ENCODE measurements at places on chromosomes 3 and 15.

GRCh38 chr3:94171954-94172353 is 109.1 kb downstream of the NSUN3 start:
- no peak for DNase-seq

GRCh38 chr3:15333099-15333955 is 941 bp upstream of the SH3BP5 start:
- DNase-seq: no peak

GRCh38 chr3:54556630-54557029 is 371.2 kb downstream of the LRTM1 start:
- no peak for DNase-seq

GRCh38 chr15:43330780-43331087 is 361 bp upstream of the LCMT2 start:
- no peak for DNase-seq

- DNase-seq: no peak
Observed at GRCh38 chr3:188553569-188553968, 399.6 kb downstream of the LPP start.

- DNase-seq: no peak
Observed at GRCh38 chr3:184322731-184323487, 8.5 kb downstream of the EIF4G1 start.

Measured in hepatic stellate cell (primary cell).